ENCODE measurements at places on chromosomes 4 and X.

GRCh38 chr4:39048311-39048710 is 13.7 kb upstream of the KLHL5 start:
- DNase-seq, result no peak

DNA sequence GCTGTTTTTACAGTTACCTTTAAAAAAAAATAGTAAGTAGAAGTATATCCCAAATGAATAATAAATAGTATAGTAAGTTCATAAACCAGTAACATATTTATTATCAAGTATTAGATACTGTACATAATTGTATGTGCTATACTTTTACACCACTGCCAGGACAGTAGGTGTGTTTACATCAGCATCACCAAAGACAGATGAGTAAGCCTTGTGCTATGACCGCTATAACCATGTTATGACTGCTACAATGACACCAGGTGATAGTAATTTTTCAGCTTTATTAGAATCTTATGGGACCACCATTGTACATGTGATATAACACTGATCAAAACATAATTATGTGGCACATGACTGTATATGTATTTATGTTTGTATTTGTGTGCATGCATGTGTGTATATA is 27.3 kb downstream of the PABPC4L start:
- DNase-seq, result no peak

DNA sequence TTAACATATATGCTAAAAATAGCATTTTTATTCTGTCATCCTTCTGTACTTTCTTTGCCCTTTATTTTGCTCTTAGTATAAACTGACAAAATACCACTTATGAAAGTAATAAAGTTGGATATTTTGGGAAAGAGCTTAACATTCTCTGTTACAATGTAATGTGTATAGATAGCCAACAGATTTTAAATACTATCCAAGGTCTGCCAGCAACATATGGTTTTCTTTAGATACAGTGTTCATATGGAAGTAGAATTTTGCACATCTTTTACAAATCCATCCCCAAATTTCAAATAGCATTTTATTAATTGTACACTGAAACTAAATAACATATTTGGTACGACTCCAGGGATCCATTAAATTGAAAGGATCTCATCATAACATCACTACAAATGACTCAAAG is 268.6 kb upstream of the PCDH18 start:
- no peak for DNase-seq

- no peak for DNase-seq
These were observed 26.9 kb upstream of the WWC2 start for GRCh38 chr4:183072176-183072575.

DNA sequence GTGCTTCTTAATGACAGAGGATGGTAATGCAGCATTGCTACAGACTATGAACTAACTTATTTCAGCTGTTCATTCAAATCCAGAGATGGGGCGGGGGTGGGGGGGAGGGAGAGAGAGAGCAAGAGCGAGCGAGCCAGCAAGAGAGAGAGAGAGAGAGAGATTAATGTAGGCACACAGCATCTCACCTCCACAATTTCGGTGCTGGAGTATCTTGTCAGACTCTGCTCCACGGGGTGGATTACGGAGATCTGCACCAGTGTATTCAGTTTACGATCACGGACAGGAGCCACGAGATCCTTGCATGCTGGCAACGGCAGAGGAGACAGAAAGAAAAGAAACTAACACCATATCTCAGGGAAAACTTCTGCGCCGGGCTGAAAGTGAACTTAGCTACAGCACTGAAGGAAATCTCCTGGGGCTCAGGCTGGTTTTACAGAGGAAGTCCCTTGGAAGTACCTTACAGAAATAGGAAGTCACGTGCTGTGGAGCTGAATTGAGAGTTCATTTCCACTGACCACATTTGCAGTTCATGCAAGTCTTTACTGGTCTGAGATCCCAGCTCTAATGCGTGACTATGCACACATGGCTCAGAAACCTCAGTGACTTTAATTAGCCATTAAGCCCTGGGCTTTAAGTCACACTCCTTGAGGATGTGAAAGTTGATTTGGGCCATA is 440.9 kb downstream of the INPP4B start:
- DNase-seq, result no peak

GRCh38 chrX:38402118-38402517 is 49.7 kb downstream of the OTC start:
- no peak for DNase-seq

- DNase-seq, result no peak
These were observed 293.0 kb upstream of the CLNK start for GRCh38 chr4:10977534-10977933.

DNA sequence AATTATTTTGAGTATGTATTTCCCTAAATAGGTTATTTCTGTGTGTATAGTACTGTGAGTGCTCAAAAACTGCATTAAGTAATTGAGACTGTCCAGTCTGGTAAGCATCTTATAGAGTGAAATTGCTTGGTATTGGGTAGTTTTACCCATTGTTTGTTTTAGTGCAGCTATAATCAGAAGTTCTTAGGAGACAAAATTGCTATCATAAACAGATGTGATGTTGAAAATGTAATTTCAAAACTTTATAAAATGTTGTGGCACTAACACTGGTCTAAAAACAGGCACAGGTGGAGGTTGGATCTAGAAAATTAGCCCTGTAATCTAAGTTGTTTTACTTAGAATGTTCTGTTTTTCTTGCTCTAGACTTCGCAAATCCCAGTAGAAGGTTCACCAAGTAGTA is 46.8 kb downstream of the RAPGEF2 start:
- no peak for DNase-seq

DNA sequence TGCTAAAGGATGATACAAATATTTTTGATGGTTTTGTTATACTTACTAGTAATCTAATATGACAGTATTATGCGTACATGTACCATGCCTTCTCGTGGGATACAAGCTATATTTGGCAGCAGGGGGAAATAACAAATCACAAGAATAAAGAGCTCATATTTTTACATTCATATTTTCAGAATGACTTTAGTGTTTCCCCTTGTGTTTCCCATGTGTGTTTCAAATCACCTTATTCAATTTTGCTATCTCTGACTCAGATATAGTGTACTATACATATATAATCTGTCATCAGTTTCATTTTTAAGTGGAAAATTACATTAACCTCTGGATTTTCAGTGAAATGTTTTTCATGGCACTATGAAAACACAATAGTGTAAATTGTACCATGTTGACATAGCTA is 146.8 kb downstream of the RPA4 start:
- DNase-seq, result no peak

DNA sequence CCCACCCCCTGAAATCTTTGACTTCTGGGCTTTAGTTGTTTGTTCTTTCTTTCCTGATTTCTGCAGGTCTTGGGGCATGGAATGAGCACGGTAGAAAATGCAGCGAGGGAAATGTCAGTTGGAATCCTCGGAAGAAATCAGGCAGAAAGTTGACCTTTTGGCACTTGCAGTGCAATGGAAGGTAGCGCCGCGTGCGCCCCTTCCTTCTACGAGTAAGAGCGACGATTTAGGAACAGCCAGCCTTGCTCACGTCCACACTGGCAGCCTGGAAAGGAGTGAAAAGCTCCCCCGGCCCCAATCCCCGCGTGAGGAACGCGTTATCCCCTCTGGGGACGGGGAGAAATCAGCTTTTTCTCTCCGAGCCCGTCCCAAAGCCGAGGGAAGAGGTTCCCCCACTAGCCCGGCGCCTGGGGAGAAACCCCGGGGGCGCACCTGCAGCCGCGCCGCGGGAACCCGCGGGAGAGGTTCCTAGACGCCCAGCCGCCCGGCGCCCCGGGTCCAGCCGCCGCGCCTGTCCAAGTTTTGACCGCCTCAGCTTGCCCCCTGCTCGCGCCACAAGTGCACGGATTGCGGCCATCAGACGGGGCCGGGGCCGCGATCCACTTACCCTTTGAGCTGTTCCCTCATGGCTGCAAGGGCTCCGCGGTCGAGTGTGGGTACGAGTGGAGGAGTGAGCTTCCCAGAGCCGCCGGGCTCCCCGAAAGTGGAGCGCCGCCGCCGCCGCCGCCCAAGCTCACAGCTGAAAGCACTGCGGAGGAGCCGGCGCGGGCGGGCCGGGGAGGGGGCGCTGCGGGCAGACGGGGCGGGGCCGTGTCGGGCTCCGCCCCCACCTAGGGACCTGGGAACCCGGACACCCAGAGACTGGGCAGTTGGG is 194.6 kb upstream of the FTHL17 start:
- DNase-seq, result peak; percentile 8

DNA sequence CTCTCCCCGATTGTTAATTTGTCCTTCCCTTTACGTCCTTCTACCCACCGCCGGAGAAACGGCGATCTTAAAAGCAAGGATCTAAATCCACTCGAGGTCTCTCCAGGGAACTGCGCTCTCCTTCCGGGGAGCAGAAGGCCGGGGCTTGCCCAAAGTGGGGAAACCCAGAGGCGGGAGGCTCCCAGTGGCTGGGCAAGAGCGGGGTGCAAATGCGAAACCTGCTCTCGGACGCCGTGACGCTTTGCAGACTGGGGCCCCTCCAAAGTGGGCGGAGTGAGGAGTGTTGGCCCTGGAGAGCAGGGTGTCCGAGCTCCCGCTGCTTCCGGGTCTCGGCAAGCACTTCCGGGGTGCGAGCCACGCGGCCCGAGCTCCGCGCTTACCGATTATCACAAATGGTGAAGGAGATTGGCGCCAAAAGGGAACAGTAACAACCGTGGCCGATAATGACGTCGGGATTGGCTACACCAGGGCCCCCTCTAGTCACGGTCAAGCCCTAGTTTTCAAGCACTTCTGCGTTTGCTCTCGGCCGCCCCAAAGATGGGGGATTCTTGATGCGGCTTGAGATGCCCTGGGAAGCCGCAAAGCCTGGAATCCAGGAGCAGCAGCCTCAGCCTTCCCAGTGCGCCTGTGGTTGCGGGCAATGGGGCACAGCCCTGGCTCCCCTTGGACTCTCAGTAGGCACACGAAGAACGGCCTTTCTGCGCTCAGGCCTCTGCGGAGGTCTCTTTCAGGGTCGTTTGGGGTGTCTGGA is 29.0 kb downstream of the HAND2 start:
- DNase-seq, result no peak

GRCh38 chr4:8067274-8067936 is 91.2 kb downstream of the ABLIM2 start:
- no peak for DNase-seq

GRCh38 chrX:112147206-112147605 is 64.6 kb upstream of the TRPC5 start:
- no peak for DNase-seq

GRCh38 chr4:39626261-39626660 is 12.4 kb downstream of the SMIM14 start:
- no peak for DNase-seq

- no peak for DNase-seq
These were observed 37.6 kb upstream of the FAM156A start for GRCh38 chrX:52995987-52996331.

DNA sequence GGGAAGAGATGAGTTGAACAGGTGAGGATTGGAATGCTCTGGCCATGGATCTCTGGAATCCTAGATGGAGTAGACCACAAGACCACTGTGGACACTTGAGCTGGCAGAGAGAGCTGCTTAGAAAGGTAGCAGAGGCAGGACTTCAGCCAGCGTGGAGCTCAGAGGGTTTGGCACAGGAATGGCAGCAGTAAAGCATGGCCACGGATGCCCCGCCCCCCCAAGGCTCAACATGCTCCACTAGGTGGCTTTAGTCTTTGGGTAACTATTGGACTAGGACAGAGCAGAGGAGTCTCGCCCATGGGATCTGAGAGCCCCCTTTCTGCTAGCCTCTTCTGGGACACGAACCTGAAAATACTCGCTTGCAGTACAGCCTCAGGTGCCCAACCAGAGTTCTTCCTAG is 150.1 kb upstream of the NEIL3 start:
- no peak for DNase-seq

- no peak for DNase-seq
These were observed 25.6 kb upstream of the MAGEA1 start for GRCh38 chrX:153153516-153153915.

DNA sequence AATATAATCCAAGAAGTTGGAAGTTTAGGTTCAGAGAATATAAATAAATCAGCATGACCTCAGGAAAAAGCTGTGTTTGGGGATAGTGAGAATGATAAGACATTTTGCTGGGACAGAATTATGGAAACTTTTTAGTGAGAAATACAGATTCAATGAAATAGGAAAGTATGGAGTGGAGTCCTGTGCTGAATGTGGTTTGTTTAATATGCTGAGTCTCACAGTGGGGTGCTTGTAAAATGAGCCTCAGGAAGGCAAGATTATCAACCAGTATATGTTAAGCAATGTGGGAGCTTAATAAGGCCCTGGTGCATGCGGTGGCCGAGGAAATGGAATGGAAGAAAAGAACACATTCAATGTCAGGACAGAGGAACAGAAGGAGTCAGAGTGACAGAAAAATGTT is 1554.7 kb upstream of the TENM3 start:
- DNase-seq, result no peak

- no peak for DNase-seq
These were observed 3.2 kb downstream of the TMEM165 start for GRCh38 chr4:55398966-55399365.

- no peak for DNase-seq
These were observed 531 bp downstream of the ZNF141 start for GRCh38 chr4:337932-338758.

- peak; percentile 46 for DNase-seq
These were observed 31.7 kb downstream of the COQ2 start for GRCh38 chr4:83252782-83253405.

- DNase-seq, result no peak
These were observed 72.4 kb upstream of the ANXA10 start for GRCh38 chr4:168019921-168020320.

DNA sequence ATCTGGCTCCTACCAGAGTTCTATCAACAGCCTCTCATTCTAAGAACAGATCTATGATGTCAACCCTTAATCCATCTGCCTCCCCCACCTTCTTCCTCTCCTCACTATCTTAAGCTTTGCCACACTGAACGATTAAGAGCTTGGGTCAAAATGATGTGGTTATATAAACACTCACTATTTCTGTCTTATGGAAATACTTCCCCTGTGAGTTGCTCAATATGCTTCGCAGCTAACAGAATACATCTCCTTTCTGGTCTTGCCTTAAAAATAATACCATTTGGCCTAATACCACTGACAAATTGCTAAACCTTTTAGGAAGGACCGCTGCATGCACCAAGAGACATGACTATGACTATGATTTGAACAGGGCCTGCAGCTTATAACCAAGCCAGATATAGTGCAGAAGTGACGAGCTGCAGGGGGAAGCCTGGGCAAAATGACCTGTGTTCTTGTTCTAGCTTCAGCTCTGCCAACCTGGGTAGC is 130.9 kb downstream of the RNF150 start:
- DNase-seq, result no peak

GRCh38 chr4:140884431-140885058 is 128.4 kb upstream of the TBC1D9 start:
- DNase-seq, result no peak

- no peak for DNase-seq
These were observed 217.0 kb downstream of the BMPR1B start for GRCh38 chr4:94974773-94975172.

GRCh38 chr4:79467246-79467932 is 59.4 kb upstream of the GK2 start:
- DNase-seq, result no peak

DNA sequence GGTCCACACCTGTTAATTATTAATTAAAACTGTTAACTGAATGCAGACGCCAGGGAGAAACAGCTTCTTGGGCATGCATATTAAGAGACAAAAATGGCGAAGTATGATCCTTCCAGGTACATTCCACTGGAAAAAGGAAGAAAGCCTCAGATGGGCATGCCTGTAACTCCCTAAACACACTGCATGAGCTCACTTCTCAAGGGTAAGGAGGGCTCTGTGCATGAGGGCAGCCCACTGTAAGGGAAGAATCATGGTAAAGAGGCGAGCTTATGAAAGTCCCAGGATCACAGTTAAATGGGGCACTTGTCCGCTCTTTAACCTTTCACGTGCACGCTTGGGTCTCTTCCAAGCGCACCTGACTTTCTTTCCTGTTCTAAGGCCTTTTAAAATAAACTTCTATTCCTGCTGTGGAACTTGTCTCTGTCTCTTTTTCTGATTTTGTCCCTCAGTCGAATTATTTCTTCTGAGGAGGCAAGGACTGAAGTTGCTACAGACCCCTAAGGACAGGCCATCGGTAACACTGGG is 321.7 kb downstream of the PPP1R2C start:
- DNase-seq, result no peak
